H4 (cell line): ENCODE measurements at places on chromosomes 11 and 22. TPM values are rescaled to one million over a fixed set of nuclear protein-coding genes. Genes with fewer than 3 reads are reported as not detected.

The SLC2A11 gene
- 3.2 and 4.6 TPM in 2 replicates for total RNA-seq

The CCDC89 gene
- total RNA-seq = not detected in 2 replicates

The TMEM121B gene
- total RNA-seq = 0.27 TPM in 1 of 2 replicates, not detected in the other

The CBY1 gene
- 20.4 and 25.0 TPM in 2 replicates for total RNA-seq

The OR52I1 gene
- total RNA-seq = not detected in 2 replicates

The CEP126 gene
- total RNA-seq = 1.1 and 1.2 TPM in 2 replicates

DNA sequence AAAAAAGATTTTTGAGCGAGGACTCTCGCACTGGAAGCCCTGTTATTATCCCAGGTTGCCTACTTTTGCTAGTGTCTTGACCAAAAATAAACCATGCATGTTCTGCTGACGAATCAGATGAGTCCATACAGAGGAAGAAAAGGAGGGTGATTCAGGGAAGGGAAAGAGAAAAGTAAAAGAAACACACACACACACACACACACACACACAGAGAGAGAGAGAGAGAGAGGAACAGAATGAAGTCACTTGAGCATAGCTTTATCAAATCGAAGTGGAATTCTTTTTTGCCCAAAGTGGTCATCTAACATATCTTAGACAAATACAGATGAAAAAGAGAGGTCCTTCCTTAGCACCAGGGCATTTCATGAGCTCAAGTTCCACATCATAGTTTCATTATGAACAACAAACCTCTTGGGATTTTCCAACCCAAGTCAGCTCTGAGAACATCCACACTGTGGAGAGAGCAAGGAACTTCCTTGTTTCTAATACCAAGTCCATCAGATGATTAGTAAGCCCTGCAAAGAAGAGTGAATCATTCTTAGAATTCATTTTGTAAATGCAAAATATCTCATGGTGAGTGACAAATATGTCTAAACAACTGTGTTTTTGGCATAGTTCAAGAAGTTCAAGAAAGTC, 7.7 kb upstream of the MMP12 start:
- no peak for DNase-seq

- no peak for DNase-seq
Measured at GRCh38 chr11:15783619-15784018, 572.7 kb downstream of the SOX6 start.

GRCh38 chr11:11973361-11973800, 35.0 kb downstream of the DKK3 start:
- DNase-seq = no peak

DNA sequence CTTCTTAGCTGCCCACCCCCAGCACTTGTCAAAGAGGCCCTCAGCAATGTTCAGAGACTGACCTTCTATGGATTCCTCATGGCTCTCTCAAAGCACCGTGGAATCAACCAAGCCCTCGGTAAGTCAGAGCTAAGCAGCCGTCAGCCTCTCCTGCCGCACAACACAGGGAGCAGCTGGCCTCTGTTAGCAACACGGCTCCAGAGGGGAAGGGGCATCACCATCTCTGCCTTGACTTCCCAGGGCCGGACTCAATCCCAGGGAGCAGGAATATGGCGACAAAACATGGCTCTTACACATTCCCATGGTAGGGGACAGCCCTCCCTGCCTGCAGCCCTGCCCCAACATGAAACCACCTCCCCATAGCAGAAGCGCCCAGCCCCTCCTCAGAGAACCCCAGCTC, 18.9 kb downstream of the ARFGAP2 start:
- no peak for DNase-seq

DNA sequence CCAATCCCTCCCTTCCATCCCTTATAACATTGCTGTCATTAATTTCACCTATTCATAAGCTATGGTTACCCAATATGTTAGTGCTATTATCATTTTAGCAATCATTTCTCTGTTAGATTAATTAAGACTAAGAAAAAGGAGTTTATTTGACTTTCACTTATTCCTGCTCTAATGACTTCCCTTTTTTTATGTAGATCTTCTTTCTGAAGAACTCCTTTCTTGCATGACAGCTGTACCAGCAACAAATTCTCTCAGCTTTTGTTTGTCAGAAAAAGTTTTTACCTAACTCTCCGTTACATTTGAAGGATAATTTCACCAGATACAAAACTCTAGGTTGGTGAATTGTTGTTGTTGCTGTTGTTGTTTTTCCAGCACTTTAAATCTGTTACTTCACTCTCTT, 28.6 kb upstream of the OR8B8 start:
- no peak for DNase-seq

GRCh38 chr11:10410844-10411200, 44.2 kb upstream of the AMPD3 start:
- no peak for DNase-seq

DNA sequence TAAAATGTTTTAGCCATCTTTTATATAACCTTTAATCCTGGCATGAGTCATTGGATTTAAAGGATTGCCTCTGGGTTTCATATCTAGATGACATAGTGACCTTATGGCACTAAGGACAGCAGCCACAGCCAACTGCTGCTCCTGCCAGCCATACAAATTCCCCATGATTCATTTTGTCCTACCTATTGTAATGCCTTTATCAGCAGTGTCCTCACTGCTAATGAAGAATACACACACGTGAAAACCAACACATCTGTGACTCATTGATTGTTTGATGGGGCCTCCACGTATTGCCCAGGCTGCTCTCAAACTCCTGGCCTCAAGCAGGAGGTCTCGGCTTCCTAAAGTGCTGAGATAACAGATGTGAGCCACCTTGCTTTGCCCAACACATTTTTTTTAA, 1.8 kb downstream of the LDHAL6A start:
- DNase-seq = no peak

GRCh38 chr22:49308300-49308699, 519.4 kb downstream of the BRD1 start:
- DNase-seq = no peak

- no peak for DNase-seq
Measured at GRCh38 chr11:82539669-82540068, 194.0 kb downstream of the FAM181B start.

DNA sequence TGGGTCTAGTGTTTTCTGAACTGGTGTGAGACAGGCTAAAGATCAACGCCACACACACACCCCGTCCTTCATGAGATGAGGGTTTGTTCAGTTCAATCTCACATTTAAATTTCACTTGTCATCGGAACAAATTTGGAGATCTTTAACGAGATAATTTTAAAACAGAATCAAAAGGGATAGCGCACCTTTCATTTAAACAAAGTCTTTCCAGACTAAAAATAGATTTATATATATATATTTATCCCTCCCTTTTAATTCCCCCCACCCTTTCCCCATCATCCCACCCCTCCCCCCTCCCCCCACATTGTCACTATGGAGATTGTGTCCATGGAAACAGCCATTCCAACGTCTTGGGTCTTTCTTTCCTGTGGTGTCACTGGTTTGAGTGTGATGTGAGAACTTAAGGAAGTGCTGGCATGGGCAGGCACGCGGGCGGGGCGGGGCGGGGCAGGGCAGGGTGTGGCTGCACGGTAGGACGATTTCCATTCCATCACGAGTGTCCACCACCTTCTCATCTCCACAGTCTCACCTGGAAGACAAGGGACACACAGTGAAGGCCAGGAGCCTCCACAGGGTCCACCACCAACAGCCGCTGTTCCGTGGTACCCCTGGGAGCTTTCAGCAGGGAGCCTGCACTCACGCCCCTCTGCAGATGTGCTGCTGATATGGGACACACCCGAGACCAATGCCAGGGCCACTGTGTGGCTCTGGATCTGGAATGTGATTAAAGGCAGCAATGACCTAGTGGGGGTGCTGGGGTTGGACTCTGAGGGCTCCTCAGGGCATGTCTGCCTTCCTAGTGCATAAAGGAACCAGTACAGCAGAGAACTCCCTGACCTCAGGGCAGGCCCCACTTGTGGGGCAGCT, 30.5 kb upstream of the CYP2D6 start:
- DNase-seq = no peak

DNA sequence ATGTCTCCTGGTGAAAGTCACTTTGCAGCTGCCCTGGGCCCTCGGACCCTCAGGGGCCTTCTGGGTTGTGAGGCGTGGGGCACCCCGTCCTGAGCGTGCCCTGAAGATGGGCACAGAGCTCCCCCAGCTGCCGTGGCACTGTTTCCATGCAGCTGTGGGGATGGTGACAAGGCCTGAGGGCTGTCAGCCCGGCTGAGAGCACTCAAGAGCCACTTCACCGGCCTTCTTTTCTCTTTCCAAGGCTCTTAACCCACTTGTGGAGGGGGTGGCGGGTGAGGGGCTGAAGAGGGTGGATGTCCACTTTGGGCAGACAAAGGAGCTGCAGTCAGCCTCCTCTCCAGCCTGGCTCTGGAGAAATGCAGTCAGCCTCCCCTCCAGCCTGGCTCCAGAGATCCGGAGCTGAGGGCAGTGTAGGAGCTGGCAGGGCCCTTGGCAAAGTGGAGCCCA, 239.5 kb downstream of the ST3GAL4 start:
- DNase-seq = no peak

DNA sequence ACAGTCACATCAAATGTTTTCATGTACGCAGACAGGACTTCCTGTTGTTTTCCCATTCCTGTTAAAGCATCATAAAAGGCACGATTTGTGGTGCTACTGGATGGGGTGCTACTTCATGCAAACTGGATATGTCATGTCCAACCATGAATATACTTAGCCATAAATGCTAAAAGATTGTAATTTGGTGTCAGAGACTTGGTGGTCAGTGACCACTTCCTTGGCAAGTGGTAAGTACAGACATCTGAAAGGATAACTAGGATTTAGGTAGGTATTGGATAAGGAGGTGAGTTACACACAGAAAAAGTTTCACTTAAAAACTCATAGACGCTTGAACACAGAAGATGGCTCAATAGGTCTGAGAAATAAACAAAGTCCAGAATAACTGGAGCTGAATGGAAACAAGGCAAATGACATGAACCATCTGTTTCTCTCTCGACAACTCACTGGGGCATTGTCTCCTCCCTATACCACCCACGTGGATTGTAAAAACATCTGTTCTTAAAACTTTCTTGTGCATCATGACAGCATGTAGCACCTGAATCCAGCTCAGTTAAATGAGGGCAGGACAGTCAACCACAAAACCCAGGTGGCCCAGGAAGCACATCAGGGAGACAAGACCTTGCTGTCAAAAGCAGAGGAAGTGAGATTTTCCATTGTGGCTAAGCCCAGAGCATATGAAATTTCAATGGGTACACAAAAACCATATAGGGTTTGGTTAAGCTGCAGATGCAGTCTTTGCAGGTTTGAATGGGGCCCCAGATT, 22.1 kb upstream of the IGLL5 start:
- no peak for DNase-seq

GRCh38 chr11:80900265-80900664, 1459.4 kb upstream of the TENM4 start:
- no peak for DNase-seq
